HS-27A (cell line): ENCODE measurements at places on chromosomes 2 and 18.

DNA sequence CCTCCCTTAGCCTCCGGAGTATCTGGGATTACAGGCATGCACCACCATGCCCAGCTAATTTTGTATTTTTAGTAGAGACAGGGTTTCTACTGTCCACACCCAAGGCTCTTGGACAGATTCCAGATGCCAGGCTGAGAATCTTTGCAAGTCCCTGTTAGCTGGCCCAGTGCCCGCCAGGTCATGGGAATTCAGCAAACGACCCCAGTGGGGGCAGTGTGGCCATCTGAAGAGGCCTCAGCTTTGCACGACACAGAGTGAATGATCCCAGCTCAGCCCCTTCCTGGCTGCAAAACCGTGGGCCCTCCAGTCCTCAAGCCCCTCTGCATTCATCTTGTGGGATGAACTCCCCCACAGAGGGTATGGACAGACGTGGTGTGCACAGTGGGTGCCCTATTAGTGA lies 179.5 kb upstream of the ID2 start:
- no peak for DNase-seq

DNA sequence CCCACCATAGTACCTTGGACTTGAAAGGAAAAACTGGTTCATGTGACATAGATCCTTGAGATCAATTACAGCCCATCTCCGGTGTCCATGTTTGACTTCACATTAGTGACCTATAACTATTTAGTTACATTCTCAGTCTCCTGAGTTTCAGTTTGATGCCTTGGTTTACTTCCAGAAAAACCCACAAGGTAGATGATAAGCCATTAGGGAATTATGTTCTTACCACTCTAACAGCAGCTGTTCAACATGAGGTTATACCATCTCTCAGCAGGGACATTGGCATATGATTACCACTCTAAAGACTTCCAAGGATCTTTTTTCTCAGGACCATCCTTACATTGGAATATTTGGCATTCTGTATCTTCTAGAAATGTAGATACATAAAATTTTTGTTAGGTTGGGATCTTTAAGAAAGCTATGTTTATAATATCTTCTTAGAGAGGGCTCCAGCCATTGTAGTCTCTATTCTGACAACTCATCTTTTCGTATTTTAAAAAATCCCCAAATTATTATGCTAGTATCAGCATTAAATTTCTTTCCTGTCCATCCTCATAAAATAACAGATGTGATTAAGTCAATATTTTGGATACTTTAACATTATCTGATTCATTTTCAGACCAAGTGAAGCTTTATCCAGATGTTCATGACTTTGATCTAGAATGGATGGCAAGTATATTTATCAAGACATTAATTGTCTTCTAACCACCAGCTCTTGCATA lies 258.9 kb downstream of the RDH14 start:
- DNase-seq: no peak

GRCh38 chr2:99472600-99472960 lies 17.2 kb downstream of the REV1 start:
- DNase-seq: no peak

DNA sequence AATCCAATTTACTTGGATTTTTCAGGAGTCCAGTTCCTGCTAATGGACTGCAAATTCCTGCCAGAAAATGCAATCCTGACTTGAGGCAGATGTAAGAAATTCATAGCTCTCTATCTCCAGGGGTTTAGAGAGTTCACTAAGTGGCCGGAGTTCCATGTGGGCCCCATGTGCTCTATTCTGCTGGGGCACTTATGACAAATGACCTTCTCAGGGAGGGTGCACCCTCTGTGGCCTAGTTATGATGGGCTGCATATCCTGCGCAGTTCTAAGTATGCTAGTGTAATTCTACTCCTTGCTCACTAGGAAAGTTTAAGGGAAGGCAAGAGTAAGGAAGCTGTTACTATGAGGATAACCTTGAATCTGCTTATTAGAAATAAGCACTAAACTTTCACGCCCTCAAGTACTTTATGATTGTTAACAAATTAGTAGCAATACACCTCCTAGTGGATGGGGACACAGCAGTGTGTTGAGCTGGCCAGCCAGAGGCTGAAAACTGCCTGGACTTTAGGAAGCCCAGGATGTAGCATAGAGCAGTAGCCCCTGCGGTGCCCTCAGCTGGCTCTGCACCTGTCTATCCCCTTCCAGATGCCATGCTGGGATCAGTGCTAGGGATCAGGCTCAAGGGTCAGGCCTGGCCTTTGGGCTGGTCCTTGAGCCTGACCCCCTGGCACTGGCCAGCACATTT lies 14.4 kb downstream of the SMYD1 start:
- no peak for DNase-seq

DNA sequence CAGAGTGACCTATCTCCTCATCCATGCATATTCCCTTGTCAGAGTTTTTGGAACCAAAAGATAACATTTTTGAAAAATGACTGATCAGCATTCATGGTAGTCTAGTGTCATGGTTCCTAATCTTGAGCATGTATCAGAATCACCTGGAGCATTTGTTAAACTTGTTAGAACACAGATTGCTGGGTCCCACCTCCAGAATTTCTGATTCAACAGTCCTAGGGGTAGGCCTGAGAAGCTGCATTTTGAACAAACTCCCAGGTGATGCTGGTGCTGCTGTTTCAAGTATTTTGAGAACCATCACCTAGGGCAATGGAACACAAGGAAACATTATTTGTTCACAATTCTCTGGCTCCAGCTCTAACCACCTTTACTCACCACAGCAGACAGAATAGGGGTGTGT lies 21.0 kb downstream of the TMEM200C start:
- no peak for DNase-seq

GRCh38 chr2:28647682-28648081 lies 103.9 kb upstream of the PPP1CB start:
- DNase-seq: no peak

GRCh38 chr2:8537562-8538155 lies 144.2 kb upstream of the ID2 start:
- no peak for DNase-seq

DNA sequence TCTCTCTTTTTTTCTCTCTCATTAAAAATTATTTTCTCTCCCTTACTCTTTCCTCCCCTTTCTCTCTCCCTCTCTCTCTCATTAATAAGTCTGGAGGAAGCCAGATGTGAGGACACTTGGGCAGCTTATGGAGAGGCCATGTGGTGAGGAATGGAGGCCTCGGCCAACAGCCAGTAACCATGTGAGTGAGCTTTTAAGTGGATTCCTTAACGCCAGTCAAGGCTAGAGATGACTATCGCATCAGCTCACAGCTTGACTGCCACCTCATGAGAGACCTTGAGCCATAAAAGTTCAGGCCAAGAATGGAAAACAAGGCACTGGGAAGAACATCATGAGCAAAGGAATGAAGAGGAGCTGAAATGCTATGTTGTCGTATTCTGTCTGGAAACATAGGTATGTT lies 39.1 kb downstream of the ETAA1 start:
- no peak for DNase-seq

DNA sequence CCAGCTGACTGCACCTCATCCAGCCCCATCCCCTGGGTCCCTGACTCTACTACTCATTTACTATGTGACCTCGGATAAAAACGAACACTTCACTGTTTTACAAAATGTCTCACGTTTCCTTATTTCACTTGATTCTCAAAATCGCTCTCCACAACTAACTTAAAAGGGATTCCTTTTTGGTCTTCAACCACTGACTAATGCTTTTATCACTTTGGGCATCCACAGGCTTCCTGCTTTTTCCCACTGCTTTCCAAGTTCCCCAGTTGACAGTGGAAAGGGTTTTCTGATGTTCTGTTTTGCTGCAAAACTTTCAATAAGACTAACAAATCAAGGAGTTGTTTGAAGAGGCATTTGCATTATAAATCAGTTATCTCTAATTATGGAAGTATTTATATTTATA lies 24.1 kb downstream of the EIF2AK3 start:
- no peak for DNase-seq

GRCh38 chr2:2748399-2749205 lies 417.5 kb upstream of the MYT1L start:
- no peak for DNase-seq

DNA sequence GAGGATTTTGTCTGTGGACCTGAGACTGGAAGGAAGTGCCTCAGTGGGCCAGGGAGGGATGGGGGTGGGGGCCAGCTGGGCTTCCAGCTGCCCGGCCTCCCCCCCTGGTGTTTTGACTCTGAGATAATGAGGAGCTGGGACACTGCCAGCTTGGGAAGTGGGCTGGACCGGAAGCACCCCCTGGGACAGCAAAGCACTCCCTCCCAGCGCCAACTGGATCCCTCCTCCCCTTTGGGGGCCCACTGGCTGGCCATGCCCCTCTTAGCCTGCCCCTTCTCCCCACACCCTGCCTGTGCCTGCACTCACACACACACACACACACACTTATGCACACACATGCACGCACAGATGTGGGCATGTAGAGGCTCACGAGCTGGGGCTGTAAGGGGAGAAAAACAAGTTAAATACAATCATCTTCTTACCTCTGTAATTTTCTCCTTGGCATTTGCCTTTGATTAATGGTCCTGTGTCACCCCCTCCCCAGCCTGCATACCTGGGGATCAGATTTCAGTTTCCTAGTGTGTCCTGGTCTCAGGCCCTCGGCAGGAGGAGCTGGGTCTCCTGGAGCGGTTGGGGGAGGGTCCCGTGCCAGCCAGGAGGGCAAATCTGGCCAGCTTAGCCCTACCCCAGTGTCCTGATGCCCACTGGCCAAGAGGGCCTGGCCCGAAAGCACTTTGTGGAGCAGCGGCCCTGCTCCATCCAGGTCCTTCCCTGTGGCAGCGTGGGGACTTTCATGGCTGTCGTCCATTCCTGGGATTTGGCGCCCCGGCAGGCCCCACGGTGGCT lies 3.6 kb downstream of the ITM2C start:
- DNase-seq: no peak

DNA sequence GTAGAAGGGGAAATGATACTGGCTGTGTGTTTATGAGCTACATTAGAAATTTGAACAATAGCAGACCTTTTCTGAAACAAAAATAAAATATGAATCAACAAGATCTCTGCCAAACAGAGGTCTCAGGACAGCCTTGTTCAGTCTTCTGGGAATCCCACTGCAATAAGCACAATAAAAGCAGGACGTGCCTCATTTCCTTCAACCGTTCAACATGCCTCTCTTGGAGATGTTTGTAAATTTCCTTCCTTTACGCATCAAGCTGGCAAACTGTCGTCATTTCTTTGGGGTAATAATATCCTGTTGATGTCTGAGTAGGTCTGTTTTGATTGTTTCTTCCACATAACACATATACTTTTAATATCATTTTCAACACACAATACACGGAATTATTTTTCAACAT lies 77.2 kb downstream of the TCF4 start:
- no peak for DNase-seq

- DNase-seq: no peak
Observed at GRCh38 chr2:151632993-151633565, 101.2 kb downstream of the NEB start.

DNA sequence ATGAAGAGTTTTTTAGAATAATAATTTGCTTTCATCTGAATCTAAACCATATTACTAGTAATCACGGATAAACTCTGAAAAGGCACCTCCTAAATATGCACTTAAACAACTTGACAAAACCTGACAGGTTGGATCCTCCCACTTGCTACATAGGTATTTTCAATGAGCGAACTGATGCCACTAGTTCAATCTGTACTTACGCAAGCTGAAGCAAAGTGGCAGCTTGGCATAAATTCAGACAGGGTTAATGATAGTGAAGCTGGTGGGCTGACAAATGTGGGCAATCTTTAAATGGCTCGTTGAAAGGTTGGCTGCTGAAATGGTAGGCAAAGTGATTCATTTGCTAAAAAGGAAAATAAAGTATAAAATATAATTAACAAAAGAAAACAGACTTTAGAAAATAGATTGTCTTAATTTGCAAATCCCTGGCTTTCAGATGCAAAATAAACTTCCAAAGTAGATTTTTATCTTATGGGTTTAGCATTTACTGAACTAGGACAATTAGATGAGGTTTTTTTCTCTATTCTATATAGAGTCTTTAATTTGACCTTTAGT lies 1713.5 kb upstream of the SLC39A10 start:
- DNase-seq: no peak

- no peak for DNase-seq
Observed at GRCh38 chr2:210072922-210073509, 70.6 kb downstream of the RPE start.

- DNase-seq: no peak
Observed at GRCh38 chr2:203898657-203899056, 31.1 kb downstream of the CTLA4 start.

DNA sequence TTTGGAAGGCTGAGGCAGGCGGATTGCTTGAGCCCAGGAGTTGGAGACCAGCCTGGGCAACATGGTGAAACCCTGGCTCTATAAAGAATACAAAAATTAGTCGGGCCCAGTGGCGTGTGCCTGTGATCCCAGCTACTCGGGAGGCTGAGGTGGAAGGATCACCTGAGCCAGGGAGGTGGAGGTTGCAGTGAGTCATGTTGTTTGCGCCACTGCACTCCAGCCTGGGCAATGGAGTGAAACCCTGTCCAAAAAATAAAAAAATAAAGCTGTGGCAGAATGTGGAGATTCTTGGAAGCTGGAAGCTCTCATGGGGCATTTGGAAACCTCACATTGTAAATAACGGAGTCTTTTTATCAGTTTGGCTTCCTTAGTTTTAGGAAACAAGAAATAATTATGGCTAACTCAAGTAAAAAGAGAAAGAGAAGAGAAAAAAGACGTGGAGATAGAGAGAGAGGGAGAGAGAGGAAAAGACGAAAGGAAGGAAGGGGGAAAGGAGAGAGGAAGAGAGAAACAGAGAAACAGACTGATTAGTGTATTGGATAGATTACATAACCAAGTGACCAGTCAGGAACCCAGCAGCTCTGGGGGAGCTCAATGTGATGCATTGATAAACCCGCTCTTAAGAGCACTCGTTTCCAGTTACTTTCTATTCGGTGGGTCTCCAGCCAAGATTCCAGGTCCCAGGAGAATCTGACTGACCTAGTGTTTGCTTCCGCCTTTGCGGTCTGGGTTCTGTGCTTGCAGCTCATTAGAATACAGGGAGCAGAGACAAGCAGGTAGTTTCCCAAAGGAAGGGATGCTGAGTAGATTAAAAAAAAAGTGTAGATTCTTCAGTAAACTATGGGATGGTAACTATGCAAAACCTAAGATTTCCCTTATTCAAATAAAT lies 1.1 kb upstream of the SPAST start:
- DNase-seq: no peak

GRCh38 chr2:28716265-28716865 lies 35.3 kb upstream of the PPP1CB start:
- peak; percentile 54 for DNase-seq

GRCh38 chr2:37563375-37564015 lies 107.9 kb downstream of the CDC42EP3 start:
- no peak for DNase-seq

GRCh38 chr2:40273734-40274182 lies 178.1 kb downstream of the SLC8A1 start:
- DNase-seq: no peak

DNA sequence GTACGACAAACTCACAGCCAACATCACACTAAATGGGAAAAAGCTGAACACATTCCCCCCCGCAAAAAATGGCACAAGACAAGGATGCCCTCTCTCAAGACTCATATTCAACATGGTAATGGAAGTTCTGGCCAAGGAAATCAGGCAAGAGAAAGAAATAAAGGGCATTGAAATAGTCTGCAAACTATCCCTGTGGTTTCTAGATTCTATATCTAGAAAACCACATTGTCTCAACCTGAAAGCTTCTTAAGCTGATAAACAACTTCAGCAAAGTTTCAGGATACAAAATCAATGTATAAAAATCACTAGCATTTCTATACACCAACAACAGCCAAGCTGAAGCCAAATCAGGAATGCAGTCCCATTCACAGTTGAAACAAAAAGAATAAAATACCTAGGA lies 294.6 kb upstream of the CYP26B1 start:
- DNase-seq: no peak
